ENCODE measurements at places on chromosomes 16 and 17.
A peak's percentile ranks its signal among the peaks of the same experiment; 100 is the strongest.

DNA sequence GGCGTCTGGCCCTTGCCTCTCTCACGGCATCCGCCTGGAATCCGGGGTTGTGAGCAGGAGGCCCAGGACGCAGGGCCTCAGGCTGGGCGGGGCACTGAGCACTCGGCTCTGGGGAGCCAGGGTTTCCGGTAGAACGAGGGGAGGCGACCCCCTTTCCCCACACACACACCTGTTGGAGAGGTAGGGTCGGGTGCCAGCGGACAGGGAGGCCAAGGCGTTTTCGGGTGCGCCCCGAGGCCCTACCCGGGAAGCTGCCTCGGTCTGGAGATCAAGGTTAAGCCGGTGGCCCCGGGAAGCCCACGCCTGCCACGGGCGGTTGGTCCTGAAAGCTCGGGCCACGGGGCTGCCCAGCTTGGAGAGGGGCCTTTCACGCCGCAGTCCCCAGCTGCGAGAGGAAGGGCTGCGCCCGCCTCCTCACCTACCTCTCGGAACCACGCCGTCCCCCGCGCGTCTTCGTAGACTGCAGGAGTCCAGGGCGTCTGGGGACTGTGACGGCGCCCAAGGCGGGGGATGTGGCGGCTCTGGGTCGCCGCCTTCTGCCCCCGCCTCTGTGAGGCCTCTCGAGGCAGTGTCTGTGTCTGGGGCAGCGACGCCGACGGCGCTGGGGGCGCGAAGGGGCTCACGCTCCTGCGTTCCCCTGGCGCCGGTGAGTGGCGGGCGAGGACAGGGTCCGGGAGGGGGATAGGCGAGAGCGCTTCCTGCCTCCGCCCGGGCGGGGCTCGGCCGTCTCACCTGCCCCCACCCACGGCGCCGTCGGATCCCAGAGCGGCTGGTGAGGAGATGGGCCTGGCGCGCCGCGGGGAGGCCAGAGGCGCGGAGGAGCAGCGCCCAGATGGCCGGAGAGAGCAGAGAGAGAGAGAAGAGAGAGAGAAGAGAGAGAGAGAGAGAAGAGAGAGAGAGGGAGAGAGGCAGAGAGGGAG, 20.3 kb upstream of the HOXB9 start:
- DNase-seq = peak; percentile 68

DNA sequence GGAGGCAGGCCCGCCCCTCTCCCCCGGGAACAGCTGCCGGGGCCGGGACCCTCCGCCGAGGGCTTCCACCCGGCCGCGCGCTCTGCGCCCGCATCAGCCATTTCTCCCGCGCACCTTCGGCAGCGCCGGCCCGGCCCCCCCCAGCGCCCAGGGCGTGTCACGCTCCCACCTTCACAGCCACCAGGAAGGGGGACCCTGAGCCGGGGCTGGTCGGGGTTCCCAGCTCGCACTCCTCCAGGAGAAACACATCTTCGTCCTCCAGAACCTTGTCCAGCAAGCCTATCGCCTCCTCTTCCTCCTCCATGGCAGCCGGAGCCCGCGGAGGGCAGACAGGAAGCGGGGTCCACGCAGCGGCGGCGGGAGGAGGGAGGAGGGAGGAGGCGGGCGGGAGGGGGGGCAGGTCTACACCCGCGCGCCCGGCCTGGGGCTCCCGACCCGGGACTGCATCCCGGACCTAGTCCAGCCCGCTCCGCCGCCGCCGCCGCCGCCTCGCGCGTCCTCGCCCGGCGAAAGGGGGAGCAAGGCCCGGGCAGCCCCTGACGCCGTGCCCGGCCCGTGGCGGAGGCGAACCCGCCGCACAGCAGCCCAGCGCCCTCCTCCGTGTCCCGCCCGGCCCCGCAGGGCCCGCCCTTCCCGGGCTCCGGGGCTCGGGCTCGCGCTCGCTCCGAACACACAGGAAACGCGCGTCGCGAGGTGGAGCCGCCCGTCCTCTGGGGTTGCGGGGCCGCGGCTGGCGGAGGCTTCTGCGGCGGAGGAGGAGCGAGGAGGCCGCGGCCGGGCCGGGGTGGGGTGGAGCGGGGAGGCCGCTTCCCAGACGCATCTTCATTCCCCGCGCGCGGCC, 70.8 kb downstream of the ABR start:
- DNase-seq = peak; percentile 67

- DNase-seq = peak; percentile 81
Observed at GRCh38 chr17:39757931-39758873, 20.5 kb downstream of the GRB7 start.

GRCh38 chr17:36060816-36061215, 3.3 kb upstream of the CCL18 start:
- DNase-seq = no peak

- no peak for DNase-seq
Observed at GRCh38 chr16:27558932-27559331, 9.0 kb downstream of the KATNIP start.

DNA sequence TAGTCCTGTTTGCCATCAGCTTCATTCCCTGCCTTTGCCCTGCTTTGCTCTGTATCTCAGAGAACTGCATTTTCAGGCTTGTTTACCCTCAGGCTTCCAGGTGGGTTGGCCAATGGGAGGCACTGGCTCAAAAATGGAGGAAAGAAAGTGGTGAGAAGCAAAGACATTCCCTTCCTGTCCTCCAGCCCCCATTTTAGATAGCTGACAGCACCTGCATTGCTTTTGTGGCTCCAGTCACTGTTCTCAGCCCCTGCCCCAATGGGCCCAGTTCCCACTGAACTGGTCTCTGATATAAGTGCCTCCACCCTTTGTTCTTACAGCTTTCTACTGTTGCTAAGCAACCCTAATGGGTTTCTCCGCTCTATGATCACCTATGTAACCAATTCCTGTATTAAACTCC, 19.4 kb upstream of the SDK2 start:
- DNase-seq = no peak

DNA sequence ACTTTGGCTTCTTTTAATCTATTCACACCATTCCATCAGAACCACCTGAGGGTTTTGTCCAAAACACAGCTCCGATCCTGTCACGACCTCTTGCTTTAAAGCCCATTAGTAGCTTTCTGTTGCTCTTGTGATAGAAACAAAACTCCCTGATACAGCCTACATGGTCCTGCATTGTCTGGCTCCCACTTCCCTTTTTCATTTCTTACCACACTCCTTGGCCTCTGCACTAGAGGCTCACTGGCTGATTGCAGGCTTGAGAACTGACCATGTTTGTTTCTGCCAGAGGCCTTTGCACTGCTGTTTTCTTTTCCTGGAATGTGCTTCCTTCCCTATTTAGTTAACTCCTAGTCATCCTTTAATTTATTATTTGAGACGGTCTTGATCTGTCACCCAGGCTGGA, 23.7 kb downstream of the IST1 start:
- DNase-seq = no peak

DNA sequence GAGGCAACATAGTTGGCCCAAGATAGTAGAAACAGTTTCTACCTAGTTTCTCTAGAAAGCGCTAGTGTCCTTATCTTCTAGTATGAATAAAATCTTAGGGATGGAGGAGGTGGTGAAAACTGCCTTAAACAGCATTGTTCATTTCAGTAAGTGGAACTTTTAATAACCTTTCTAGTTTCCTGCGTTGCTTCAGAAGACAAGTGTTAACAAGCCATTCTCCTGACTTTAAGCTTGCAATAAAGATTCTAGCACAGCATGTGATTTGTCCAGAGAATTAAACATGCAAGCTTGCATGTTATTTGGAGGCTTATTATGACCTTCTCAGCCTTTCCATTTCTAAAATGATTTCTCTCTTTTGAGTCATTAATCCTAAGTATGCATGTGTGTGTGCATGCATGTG, 72.3 kb downstream of the TANGO6 start:
- DNase-seq = no peak

GRCh38 chr17:6471531-6472465, 27.5 kb downstream of the PIMREG start:
- DNase-seq = no peak

GRCh38 chr16:525123-525519, 2.4 kb upstream of the CAPN15 start:
- no peak for DNase-seq

DNA sequence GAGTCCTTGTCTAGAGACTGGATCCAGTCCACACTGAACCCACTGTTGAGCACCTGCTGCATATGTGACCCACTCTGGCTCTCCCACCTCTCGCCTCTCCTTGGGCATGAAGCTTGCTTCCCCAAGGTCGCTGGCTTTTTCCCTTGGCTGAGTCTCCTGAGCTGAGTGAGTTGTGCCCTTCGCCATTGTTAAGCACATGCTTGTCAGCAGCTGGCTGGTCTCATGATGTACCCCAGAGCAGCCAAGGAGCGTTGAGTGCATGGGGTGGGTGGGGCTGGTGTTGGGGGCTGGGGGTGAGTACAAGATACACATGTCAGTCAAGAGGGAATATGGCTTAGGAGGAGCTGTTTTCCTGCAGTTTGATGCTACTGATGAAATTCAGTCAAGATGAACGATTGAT, 165.6 kb downstream of the SNX29 start:
- no peak for DNase-seq

DNA sequence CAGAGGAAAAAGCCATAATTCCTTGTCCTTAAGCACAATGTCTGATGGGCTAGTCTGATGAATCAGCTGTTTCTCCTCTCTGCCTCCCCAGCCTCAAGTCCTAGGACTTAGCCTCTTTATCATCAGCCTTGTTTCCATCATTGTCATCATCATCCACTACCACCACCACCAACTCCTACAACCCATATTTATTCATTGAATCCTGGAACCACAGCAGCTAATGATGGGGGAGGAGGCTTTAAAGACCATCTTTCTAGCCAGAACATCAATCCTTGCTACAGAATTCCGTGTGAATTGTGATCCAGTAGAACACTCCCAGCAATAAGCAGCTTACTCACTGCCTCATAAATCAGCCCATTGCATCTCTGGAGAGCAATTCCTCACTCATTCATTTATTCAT, 97.6 kb upstream of the TMEM132E start:
- no peak for DNase-seq

GRCh38 chr16:51734220-51734619, 583.1 kb upstream of the SALL1 start:
- no peak for DNase-seq

GRCh38 chr17:49028271-49028670, 31.1 kb downstream of the IGF2BP1 start:
- no peak for DNase-seq

DNA sequence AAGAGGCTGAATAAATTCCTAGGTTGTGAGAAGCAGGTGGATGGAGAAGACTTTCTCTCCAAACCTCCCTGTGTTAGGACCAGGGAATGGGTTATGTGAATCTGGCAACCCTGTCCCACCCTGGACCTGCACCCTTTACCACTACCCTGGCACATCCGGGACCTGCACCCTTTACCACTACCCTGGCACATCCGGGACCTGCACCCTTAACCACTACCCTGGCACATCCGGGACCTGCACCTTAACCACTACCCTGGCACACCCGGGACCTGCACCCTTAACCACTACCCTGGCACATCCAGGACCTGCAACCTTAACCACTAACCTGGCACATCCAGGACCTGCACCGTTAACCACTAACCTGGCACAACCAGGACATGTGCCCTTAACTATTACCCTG, 207.0 kb upstream of the CACNG3 start:
- no peak for DNase-seq

GRCh38 chr16:2810651-2811050, 6.4 kb upstream of the PRSS21 start:
- DNase-seq = no peak

DNA sequence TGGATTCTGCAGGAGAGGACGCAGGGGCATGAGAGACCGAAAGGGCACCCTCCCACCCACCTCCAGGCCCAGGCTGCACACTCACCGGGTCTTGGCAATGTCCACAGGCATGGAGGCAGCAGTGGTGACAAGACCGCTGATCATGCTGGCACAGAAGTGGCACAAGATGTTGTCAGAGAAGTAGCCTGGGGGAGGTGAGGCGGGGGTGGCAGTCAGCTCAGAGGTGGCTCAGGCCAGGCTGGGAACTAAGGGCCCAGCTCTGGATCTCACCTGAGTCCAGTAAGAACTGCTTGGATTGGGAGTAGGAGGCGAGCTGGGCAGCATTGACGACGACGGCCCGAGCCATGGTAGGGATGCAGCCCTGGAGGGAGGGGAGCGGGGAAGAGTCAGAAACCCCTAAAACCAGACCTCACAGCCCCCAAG, 1.8 kb downstream of the SLC25A11 start:
- DNase-seq = no peak

- DNase-seq = no peak
Observed at GRCh38 chr16:53844804-53845203, 140.8 kb downstream of the FTO start.

- no peak for DNase-seq
Observed at GRCh38 chr17:39194089-39194984, 3.1 kb downstream of the CACNB1 start.

DNA sequence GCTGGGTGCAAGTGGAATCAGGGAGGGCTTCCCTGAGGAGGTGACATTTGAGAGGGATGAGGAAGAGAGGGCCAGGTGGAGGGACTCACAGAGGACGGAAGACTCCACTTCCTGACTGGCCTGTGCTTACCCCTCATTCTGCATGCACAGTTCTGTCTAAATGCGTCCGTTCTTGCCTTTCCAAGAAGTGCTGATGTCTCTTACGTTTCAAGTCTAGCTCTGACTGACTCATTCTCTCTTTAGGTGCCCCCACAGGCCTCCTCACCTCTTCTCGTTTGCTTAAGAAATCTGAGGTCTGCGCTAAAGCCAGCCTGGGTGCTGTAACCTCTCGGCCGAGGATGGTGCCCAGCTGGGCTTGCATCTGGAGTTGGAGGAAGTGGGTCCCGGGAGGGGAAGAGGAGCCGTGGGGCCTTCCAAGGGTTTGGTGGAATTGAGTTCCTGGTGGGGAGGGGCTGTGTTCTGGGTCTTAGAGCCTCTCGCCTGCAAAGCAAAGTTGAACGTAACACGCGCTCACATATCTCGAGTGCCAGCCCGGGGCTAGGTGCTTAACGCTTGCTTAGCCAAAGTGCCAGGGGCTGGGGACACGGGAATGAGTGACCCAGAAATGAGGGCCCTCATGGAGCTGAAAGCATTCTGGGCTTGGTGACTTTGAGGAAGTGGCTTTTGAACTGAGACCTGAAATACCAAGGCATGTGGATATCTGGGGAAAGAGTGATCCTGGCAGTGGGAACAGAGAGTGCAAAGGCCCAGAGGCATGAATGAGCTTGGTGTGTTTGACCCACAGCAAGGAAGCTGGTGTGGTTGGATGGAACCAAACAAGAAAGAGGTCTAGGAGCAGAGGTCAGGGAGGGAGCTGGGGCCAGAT, 4.8 kb downstream of the IL4R start:
- DNase-seq = peak; percentile 33

GRCh38 chr16:4217204-4218131, 24.4 kb downstream of the SRL start:
- no peak for DNase-seq

- DNase-seq = no peak
Observed at GRCh38 chr16:62060089-62060488, 23.9 kb upstream of the CDH8 start.
